NCI-H1417 treated with DMSO at 0.1 percent for 48 hours (cell line): ENCODE measurements at places on chromosomes 1 and 21.

DNA sequence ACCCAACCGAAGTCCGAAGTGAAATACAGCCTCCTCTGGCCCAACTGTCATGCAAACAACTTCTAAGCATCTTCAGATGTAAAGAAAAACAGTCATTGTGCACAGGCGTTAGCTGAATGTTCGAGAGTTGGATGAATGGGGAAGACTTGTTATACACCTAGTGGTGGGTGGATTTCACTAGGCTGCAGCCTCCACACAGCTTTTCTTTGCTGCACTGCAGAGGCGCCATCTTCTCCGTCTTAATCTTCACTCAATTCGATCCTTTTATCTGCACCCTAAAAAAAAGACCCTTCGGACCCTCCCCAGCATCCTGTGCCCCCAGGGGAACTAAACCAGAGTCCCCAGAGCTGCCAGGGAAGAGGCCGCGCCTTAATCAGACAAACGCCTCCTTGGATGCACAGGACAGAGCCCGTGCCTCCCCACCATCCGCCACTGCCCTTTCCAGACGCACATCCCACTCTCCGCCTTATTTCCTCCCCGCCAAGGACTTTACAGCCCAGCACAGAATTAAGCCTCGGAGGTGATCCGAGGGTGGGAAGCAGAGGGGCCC, 1.4 kb downstream of the APP start:
- peak; percentile 66 for DNase-seq

DNA sequence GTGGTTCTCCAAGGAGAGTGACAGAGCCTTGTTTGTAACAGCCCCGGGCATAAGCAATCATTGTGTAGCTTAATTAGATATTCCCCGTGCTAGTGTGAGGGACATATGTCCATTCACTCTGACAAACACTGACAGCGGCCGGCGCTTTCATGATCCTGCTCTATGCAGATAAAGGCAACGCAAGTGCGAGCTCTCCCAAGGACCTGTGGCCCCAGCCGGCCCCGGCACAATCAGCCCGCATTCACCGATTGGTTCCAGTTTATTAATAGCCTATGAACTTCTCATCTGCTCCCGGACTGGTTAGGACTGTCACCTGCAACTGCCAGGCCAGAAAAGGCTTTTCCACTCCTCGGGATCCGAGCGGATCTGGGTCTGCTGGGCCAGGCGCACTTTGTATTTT, 18.0 kb upstream of the OLIG1 start:
- DNase-seq, result no peak

GRCh38 chr1:37656026-37656425, 21.3 kb upstream of the RSPO1 start:
- DNase-seq, result no peak

DNA sequence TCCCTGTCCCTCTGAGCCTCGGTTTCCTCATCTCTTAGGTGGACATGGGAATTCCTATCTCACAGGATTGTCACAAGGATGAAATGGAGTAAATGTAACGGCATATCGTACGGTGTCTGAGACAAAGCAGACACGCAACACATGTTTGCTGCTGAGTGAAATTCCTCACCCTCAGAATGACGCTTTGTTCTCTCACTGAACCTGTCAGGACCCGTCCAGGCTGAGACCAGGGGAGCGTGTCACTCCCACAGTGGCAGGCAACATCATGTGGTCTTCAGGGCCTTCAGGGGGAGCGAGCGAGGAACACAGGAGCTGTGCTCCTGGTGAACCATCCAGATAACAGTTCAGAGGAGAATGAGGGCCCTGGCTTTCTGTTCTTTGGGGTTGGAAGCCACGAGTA, 74.2 kb downstream of the TOMM20 start:
- DNase-seq, result no peak

GRCh38 chr1:7409278-7409677, 361.8 kb upstream of the VAMP3 start:
- DNase-seq, result no peak

GRCh38 chr1:214324896-214325800, 44.2 kb downstream of the SMYD2 start:
- no peak for DNase-seq

- DNase-seq, result no peak
These were observed 646 bp downstream of the IER5 start for GRCh38 chr1:181089017-181089675.

- DNase-seq, result no peak
These were observed 1.6 kb downstream of the FAM3B start for GRCh38 chr21:41318218-41318617.

GRCh38 chr1:163107655-163108054, 38.5 kb downstream of the RGS4 start:
- no peak for DNase-seq

DNA sequence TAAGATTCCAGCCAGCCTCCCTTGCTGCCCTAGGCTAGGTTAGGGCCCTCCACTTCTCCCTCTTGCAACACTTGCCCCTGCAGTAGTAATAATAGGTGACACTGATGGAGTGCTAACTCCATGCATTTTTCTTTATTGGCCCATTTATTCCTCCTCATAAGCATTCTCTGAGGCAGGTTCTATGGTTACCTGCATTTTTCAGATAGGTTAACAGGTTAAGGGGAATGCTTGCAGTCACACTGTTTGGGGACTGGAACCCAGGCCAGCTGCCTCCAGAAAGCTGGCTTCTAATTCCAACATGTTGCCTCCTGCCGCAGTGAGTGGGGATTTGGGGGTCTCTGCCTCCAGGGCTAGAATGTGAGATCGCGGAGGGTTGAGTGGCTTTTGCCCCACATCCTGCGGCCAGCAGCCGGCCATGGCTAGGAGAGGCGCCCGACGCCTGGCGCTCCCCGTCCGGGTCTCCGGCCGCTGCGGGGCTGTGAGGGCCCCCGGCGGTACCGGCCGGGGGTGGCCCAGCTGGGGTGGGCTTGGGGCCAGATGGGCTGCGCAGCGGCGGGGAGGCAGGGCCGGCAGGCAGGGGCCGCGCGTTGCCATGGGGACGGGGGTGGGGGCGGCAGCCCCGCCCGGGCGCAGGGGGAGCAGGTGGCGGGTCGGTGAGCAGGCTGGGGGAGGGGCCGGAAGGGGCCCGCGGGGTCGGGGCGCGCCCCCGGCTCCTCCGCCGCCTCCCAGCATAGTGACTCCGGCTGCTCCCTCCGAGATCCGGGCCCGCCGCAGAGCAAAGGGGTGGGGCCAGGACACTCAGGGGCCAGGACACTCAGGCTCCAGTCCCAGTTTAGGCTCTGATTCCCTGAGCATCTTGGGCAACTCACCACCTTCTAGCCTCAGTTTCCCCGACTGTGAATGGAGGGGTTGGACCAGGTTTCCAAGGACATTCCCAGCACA, 68.4 kb upstream of the SSBP3 start:
- DNase-seq, result no peak

DNA sequence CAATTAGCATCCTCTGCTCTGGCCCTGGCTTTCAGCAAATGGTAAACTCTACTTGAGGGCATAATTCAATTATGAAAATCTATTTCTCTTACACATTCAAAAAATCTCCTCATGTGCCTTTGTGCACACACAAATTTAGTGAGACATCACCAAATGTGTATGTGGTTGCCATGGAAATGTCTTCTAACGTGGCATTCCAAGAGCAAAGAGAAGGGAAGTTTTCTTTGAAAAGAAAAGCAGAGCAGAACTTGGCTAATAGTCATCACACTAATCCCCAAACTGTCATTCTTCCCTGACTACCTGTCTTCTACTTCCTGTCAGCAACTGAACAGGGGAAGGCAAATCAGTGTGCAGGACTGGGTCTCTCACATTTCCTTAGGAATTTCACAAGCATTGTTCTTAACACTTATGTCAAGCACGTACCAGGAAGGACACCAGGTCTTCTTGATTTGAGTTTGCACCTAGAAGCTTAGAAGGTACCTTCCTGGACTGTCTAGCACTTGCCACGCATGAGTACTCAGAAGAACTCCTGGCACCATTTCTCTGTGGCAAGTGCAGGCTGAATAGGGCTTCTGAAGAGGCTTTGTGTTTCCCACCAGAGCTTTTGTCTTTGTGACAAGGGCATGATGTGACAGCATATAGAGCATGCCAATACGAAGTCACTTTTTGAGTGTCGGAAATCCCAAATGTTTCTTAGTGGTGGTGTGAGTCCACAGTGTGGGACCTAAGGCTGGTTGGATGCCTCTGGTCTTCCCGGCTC, 32.3 kb downstream of the MAN1C1 start:
- DNase-seq, result no peak

DNA sequence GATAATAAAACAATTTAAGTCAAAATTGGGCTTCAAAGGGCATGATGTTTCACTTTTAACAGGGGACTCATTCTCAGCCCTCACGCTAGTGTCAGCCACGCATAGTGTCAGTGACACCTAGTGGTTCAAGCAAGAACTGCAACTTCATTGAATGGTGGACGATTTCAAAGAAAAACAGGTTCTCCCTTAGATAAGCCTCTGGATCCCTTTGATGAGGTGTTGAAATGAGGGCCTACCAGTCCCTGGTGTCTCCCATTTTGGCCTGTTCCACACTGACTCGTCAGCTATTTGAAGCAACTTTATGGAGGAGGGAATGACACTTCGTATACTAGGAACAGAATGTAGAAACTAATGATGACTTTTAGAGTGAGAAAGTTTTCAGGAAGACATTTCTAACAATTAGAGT, 56.2 kb downstream of the FCRL5 start:
- no peak for DNase-seq

DNA sequence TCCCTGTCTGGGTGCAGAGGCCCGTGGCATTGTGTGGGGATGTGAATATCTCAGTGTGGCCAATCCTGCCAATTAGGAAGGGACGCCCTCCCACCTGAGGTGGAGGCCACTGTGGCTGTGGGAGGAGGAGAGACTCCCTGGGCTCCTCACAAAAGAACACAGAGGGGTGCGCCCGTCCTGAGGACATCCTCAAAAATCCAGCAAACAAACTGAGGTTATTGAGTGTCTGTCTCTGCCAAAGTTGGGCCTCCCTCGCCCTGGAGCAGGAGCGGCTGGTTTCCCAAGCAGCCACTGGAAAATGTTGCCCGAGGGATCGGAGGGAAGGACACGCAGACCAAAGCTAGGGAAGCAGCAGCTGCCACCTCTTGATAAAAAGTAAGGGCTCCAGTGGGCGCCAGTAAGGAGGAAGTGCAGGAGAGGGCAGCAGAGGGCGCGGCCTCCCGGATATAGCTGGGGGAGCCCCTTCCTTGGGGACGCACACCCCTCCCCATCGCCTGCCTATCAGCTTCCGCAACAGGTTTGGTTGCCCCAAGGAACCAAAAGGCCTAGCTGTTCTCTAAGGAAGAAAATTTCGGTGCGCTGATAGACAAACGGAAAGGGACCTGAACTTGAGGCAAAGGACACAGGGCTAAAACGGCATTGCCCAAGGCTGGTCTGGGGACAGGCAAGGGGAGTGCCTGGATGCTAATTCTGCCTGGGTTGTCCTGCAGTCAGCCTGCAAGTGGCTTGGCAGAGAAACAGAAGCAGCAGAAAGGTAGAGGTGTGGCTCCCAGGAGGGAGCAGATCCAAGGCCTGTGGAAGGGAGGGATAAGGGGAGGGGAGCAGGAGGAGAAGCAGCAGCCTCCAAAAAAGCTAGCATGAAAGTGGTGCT, 1.7 kb upstream of the GRIK3 start:
- DNase-seq, result peak; percentile 43

DNA sequence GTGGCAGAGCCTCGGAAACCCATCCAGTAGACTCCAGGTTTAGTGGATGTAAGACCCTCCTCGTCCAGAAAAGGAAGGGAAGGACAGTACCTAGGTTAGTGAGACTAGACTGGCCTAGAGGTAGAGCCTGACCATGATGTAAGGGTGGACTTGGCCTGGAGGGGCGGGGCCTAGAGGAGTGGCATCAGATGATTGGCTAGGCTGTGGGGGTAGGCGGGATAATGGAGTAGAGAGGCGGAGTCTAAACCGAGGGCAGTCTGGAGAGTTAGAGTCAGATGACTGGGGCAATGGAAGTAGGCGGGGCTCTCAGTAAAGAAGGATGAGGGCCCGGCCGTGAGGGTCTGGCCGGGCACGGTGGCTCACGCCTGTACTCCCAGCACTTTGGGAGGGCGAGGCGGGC, 70.1 kb downstream of the EPHB2 start:
- DNase-seq, result no peak

DNA sequence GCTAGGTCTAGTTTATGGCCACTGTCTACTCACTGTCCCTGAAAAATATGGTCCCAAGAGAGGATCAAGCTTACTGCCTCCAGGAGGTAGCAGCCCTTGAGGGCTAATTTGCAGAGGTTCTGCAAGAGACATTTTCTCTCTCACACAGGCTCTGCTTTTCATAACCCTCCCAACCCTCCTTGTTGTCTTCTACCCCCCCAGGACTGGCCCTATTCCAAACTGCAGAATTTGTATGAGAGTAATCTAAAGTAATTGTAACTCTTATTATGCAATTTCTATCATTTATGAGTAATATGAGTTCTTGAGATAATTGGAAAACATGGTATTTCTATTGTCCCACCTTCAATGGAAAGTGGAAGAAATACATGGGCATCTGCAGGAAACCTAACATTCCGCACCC, 70.4 kb upstream of the CD55 start:
- no peak for DNase-seq

DNA sequence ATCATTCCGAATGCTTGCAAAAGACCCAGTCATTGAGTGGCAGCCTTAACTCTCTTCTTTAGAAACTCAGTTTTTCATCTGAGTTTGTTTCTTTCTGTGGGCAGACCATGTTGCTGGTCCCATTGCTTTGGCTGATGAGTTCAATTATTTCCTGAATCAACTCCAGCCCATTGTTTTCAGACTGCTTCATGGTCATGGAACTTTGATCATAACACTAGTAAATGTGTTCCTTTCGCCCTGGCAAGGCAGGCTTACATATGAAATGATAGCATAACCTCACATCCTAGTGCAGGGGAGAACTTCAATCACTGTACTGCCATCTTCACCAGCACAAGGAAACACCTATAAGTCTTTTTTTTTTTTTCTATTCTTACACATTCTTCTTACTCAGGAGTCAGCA, 50.0 kb upstream of the DUSP10 start:
- no peak for DNase-seq
